Astrocyte of the cerebellum (primary cell): ENCODE measurements at places on chromosomes 4 and X.

GRCh38 chr4:152138451-152138850 lies 377.6 kb upstream of the GATB start:
- no peak for DNase-seq

- DNase-seq: no peak
These were observed 22.4 kb downstream of the NEXMIF start for GRCh38 chrX:74902806-74903205.

- no peak for DNase-seq
These were observed 228.1 kb downstream of the QDPR start for GRCh38 chr4:17283832-17284231.

- no peak for DNase-seq
These were observed 173.7 kb downstream of the AREG start for GRCh38 chr4:74618659-74619058.

DNA sequence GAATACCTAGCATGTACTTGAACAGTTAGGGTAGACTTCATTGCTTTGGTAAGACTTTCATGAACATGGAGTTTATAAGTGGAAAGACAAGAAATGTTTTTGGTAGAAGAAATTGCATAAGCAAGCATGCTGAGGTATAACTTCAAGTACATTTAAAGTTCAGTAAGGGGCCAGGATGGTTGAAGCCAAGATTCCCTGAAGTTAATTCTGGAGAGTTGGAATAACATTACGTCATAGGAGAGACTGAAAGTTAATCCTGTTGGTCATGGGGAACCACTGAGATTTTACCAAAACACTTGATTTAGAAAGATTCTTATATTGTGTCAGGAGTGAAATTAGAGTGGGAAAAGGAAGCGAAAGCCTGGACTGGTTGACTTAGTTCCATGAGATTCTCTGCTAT lies 767.5 kb upstream of the MAGEB2 start:
- DNase-seq: no peak

- no peak for DNase-seq
These were observed 123.5 kb downstream of the DCHS2 start for GRCh38 chr4:154368060-154368459.

GRCh38 chrX:153527208-153527607 lies 9.8 kb downstream of the ATP2B3 start:
- no peak for DNase-seq

DNA sequence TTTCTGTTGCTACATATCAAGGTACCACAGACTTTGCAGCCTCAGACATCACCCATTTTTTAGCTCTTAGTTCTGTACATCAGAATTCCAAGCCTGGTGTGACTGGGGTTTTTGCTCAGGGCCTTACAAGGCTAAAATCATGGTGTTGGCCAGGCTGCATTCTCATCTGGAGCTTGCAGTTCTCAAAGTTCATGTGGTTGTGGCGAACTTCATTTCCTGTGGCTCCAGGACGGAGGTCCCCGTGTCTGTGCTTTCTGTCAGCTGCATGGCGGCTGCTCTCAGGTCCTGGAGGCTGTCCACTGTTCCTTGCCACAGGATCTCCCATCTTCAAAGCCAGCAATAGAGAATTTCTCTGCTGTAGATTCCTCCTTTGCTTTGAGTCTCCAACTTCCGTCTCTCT lies 157.4 kb downstream of the STIM2 start:
- no peak for DNase-seq

DNA sequence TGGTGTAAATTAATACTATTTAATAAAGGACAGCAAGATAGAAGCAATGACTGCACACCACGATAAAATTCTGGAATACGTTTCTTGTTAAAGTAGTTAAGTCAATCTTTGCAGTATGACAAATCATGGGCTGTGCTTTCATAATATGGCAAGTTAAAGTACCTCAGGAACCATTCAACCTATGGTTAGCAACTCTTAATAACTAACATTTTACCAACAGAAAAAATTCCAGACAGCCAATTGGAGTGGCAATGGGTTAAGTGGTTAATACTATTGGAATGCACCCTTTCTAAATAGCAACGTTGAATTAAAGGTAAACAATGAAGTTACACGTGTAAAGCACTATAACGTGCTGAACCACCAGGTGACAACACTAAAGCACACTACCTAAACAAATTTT lies 72.4 kb upstream of the ZCCHC13 start:
- DNase-seq: no peak

GRCh38 chr4:85431156-85431555 lies 43.8 kb upstream of the ARHGAP24 start:
- DNase-seq: no peak

GRCh38 chr4:124334119-124334518 lies 378.4 kb downstream of the ANKRD50 start:
- peak; percentile 79 for DNase-seq

GRCh38 chr4:7365462-7366179 lies 69.1 kb downstream of the PSAPL1 start:
- no peak for DNase-seq

- no peak for DNase-seq
These were observed 22.2 kb downstream of the VSIG4 start for GRCh38 chrX:66017659-66018170.

DNA sequence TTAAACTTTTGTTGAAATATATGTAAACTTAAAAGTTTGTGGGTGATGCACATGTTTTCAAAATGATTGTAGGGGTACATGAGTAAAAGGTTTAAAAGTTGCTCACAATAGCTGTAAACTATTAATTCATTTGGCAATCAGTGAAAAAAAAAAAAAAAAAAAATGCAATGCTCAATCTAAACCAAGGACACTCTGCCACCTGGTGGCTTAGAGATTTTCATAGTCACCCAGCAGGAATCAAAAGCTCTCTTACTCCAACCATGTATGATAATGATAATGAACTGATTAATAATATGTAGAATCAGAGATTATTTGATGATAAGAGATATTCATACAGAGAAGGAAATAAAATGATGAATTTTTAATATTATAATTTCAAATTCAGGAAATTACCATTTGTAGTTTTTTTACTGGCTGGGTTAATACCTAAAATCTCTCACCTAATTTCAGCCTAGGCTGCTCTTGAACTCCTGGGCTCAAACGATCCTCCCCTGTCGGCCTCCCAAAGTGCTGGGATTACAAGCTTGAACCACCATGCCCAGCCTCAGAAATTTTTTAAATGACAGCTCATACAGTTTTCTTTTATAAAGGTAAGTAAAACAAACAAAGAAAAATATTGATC lies 46.9 kb upstream of the SLC25A4 start:
- peak; percentile 26 for DNase-seq

GRCh38 chr4:155564880-155565279 lies 101.8 kb upstream of the GUCY1A1 start:
- DNase-seq: no peak

DNA sequence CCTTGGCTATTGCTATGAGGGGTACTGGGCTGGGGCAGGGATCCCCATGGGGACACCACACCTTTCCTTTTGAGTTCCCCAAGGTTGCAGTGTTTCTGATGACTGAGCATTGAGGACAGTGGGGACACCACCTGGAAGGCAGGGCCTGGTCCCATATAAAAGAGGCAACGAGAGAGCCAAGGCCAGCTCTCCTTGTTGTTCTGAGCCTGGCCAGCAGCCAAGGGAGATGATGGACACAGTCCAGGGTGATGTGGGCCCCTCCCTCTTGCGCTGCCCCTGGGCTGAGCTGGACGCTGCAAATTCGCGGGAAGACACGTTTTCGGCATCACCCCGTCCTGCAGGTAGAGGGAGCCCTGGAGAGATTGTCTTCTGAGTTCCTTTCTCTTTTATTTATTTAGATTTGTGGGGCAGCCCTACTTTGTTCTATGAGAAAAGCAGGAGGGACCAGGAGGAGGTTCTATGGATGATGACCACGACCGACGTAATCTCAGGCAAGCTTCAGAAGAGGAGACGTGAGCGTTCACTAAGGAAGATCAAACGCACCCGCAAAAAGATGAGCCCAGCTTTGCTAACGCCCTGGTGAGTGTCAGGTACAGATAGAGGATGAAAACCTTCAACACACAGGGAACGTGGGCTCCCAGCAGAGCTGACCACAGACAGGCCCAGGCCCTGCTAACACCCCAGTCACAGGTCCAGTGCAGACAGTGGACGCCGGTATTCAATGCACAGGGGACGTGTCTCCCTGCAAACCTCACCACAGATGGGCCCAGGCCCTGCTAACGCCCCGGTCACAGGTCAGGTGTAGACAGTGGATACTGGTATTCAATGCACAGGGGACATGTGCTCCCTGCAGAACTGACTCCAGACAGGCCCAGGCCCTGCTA lies 97.4 kb downstream of the SHOX start:
- DNase-seq: no peak
